Psoas muscle (tissue), 8 donors: ENCODE measurements at places on chromosomes 13 and 19. TPM values are rescaled to one million over a fixed set of nuclear protein-coding genes. Genes with fewer than 3 reads are reported as not detected.

GRCh38 chr19:42368360-42368759, 21.7 kb downstream of the CNFN start:
- H3K36me3 ChIP-seq = no peaks in the 10 kb centered on the region
- H3K4me1 ChIP-seq = peaks cover 20% of the 10 kb centered on the region

- H3K4me1 ChIP-seq = peaks cover 86% of the 10 kb centered on the region
- no peak overlapping the region for H3K4me3 ChIP-seq
- DNase-seq = no peak
- no peaks in the 10 kb centered on the region for H3K27me3 ChIP-seq
Observed at GRCh38 chr19:15317392-15318071, 14.8 kb downstream of the BRD4 start.

GRCh38 chr13:53631511-53631910, 602.9 kb downstream of the OLFM4 start:
- no peak for DNase-seq
- no peaks in the 10 kb centered on the region for H3K27me3 ChIP-seq
- no peaks in the 10 kb centered on the region for H3K36me3 ChIP-seq
- H3K4me1 ChIP-seq = no peaks in the 10 kb centered on the region

GRCh38 chr13:29936051-29936813, 85.8 kb upstream of the UBL3 start:
- H3K4me3 ChIP-seq = no peak overlapping the region
- H3K36me3 ChIP-seq = no peaks in the 10 kb centered on the region
- DNase-seq = no peak
- H3K27ac ChIP-seq = no peak overlapping the region
- no peaks in the 10 kb centered on the region for H3K27me3 ChIP-seq
- no peaks in the 10 kb centered on the region for H3K4me1 ChIP-seq

GRCh38 chr13:109569958-109570711, 216.2 kb downstream of the IRS2 start:
- no peaks in the 10 kb centered on the region for H3K36me3 ChIP-seq
- H3K27ac ChIP-seq = no peak overlapping the region
- no peak overlapping the region for H3K4me3 ChIP-seq
- H3K27me3 ChIP-seq = no peaks in the 10 kb centered on the region

DNA sequence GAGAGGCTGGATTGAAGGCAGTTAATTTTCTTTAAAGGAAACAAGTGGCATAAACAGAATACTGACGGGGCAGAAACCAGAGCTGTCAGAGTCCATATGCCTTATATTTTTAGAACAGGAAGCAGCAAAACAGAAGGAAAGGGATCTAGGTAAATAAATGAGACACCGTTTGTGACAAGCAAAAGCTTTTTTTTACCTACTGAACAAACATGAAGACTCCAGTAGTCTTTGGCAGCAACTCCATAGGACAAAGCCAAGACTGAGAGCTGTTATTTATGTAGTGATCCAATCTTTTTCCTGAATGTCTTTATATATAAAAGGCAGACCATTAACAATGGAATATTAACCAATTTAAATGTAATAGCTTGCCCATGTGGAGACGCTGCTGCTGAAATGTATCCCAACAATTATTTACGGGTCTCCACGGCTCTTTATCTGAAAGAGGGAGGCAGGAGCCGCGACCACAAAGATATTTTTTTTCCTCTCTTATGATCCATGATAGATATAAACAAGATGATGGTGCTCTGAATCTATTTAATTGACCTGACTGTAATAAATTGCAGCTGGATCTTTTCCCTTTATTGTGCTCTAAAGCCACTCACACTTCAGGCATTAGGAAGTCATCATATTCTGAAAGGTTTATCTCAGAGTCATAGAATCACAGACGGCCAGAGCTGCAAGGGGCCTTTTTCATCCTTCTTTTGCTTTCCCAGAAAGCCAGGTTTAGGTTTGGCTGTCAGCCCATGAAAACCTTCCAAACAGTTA, 687.8 kb downstream of the EFNB2 start:
- DNase-seq = no peak
- no peak overlapping the region for H3K4me3 ChIP-seq
- H3K36me3 ChIP-seq = no peaks in the 10 kb centered on the region

GRCh38 chr19:55304980-55305379, 20.2 kb downstream of the TMEM150B start:
- H3K27ac ChIP-seq = no peak overlapping the region
- no peaks in the 10 kb centered on the region for H3K27me3 ChIP-seq
- no peak for DNase-seq
- H3K4me3 ChIP-seq = no peak overlapping the region

- no peak for DNase-seq
- H3K27me3 ChIP-seq = no peaks in the 10 kb centered on the region
- H3K36me3 ChIP-seq = no peaks in the 10 kb centered on the region
- no peak overlapping the region for H3K4me3 ChIP-seq
- H3K27ac ChIP-seq = no peak overlapping the region
- H3K4me1 ChIP-seq = peaks cover 9% of the 10 kb centered on the region
Observed at GRCh38 chr13:46844431-46844830, 47.5 kb upstream of the ESD start.

DNA sequence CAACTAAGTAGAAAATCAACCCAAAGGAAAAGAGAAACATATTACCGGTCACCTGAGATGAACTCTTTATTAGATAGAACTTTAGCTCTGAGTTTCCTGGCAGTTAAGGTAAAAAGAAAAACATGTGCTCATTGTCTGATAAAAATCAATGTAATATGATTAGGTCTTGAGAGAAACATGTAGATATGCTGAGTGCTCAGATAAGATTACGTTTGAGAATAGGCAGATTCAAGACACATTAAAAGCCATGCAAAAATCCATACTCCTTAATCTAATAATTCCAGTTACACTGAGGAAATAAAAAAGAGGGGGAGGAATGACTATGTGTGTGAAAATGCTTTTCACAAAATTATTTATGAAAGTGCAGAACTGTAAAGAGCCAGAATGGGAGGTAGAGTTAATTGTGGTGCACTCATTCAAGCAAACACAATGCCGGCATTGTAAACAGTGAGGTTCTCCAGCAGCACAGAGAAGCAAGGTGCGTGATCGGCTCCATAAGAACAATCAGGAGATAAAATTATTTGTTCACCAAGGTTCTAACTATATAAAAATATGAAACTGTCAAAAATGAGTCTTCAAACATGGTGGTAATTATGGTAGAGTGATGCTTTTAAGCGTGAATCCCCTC, 88.8 kb downstream of the MBNL2 start:
- H3K4me1 ChIP-seq = peaks cover 79% of the 10 kb centered on the region
- DNase-seq = no peak
- no peaks in the 10 kb centered on the region for H3K27me3 ChIP-seq
- H3K4me3 ChIP-seq = no peak overlapping the region
- H3K36me3 ChIP-seq = no peaks in the 10 kb centered on the region

GRCh38 chr19:50739914-50740426, 16.8 kb downstream of the CLEC11A start:
- no peaks in the 10 kb centered on the region for H3K4me1 ChIP-seq
- no peaks in the 10 kb centered on the region for H3K36me3 ChIP-seq
- no peak for DNase-seq

DNA sequence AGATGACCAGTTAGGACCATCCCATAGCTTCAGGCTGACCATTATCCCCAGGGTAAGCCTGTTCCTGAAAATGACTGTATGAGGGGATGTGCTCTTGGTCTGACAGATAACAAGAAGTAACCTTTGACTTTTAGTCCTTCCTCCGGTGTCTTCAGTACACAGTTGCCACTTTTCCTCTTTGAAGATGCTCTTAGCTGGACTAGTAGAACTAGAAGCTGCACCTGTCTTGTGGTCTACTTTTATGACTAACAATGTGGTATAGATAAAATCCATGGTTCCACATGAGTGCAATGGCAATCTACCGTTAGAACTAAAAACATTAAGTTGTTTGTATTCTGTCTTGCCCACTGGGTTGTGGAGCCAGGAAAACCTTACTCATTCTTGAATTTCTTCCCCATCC, 5.9 kb upstream of the RUBCNL start:
- no peaks in the 10 kb centered on the region for H3K27me3 ChIP-seq
- H3K4me3 ChIP-seq = no peak overlapping the region
- H3K36me3 ChIP-seq = no peaks in the 10 kb centered on the region
- DNase-seq = no peak
- H3K27ac ChIP-seq = no peak overlapping the region
- no peaks in the 10 kb centered on the region for H3K4me1 ChIP-seq

DNA sequence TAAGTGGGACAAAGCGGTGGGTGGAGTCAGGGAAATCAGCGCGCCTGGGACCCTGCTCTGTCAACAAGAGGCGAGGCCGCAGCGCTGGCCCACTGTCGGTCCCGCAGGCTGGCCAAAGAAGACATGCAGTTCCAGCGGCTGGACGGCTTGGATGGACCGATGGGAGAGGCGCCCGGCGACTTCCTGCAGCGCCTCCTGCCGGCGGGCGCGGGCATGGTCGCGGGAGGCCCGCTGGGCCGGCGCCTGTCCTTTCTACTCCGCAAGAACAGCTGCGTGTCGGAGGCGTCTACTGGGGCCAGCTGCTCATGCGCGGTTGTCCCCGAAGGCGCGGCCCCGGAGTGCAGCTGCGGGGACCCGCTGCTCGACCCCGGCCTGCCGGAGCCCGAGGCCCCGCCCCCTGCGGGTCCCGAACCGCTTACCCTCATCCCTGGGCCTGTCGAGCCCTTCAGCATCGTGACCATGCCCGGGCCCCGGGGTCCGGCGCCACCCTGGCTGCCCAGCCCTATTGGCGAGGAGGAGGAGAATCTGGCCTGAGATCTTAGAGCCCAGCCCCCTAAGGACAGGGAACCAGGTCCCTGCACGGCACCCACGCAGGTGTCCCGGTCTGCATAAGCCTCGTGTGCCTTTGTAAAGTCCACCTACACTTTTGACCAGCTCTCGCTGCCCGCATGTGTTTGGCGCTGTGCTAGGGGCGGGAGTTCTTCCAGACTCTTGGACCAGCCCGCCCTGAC, 6.1 kb downstream of the BEST2 start:
- H3K36me3 ChIP-seq = peaks cover 11% of the 10 kb centered on the region
- H3K27me3 ChIP-seq = peaks cover 9% of the 10 kb centered on the region
- no peaks in the 10 kb centered on the region for H3K4me1 ChIP-seq
- peak overlapping the region; percentile 30 for H3K27ac ChIP-seq
- peak overlapping the region; percentile 52 for H3K4me3 ChIP-seq

GRCh38 chr13:76790980-76791819, 95.0 kb downstream of the KCTD12 start:
- no peaks in the 10 kb centered on the region for H3K4me1 ChIP-seq
- H3K36me3 ChIP-seq = no peaks in the 10 kb centered on the region
- no peak overlapping the region for H3K4me3 ChIP-seq

DNA sequence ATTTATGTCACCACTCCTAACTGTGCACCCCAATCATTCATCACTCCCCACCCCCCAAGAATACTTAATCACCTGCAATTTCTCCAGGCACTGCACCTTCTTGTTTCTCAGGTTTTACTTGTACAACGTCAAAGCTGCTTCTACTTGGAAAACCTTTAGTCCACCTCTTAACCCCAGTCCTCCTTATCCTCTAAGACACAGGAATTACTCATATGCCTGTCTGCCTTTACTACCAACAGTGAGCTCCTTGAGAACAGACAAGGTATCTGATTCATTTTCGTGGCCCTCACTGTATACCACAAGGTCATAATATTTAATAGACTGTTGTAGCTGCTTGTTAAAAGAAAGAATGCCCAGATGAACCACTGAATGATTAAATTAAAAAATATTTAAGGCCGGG, 21.0 kb upstream of the NDFIP2 start:
- no peaks in the 10 kb centered on the region for H3K27me3 ChIP-seq
- H3K27ac ChIP-seq = no peak overlapping the region
- no peaks in the 10 kb centered on the region for H3K4me1 ChIP-seq

DNA sequence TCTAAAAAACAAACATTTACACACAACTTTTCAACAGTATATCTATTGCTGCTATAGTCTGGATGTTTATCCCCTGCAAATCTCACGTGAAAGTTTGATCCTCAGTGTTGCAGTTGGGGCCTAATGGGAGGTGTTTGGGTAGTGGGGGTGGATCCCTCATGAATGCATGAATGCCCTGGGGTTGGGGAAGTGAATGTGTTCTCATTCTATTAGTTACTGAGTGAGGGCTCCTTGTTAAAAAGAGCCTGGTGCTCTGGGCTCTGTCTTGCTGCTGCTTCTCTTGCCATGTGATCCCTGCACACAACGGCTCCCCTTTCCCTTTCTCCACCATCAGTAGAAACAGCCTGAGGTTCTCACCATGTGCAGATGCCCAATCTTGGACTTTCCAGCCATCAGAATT, 242.7 kb upstream of the HTR2A start:
- DNase-seq = no peak
- H3K4me3 ChIP-seq = no peak overlapping the region
- no peaks in the 10 kb centered on the region for H3K36me3 ChIP-seq

DNA sequence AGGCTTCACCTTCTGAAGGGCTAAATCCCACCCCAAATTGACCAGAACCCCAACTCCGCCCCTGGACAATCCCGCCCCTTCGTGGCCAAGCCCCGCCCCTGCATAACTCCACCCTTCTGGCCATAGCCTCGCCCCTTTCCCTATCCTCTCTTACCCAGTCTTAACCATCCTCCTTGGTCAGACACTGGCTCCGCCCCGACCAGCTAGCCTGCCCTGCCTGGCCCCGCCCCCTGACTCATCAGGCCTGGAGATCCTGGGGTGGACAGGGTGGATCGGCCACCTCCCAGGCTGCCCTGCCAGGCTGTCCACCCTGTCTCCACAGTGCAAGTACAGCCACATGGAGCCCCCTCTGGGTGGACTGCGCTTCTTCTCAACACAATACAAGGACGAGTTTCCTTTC, 8.0 kb upstream of the ZNF358 start:
- H3K36me3 ChIP-seq = no peaks in the 10 kb centered on the region
- no peaks in the 10 kb centered on the region for H3K27me3 ChIP-seq
- no peak overlapping the region for H3K4me3 ChIP-seq
- H3K27ac ChIP-seq = no peak overlapping the region
- DNase-seq = peak; percentile 87
- H3K4me1 ChIP-seq = peaks cover 5% of the 10 kb centered on the region

- no peak overlapping the region for H3K27ac ChIP-seq
- peaks cover 4% of the 10 kb centered on the region for H3K4me1 ChIP-seq
- no peak overlapping the region for H3K4me3 ChIP-seq
- no peak for DNase-seq
Observed at GRCh38 chr13:45082964-45083363, 37.3 kb upstream of the GTF2F2 start.

- no peaks in the 10 kb centered on the region for H3K27me3 ChIP-seq
- DNase-seq = peak; percentile 49
- peak overlapping the region; percentile 85 for H3K27ac ChIP-seq
- H3K4me1 ChIP-seq = peaks cover 36% of the 10 kb centered on the region
- H3K4me3 ChIP-seq = peak overlapping the region; percentile 90
- H3K36me3 ChIP-seq = no peaks in the 10 kb centered on the region
Observed at GRCh38 chr13:113862191-113862930, 1.5 kb downstream of the GAS6 start.

OLFM4 gene
- 0.10 TPM for total RNA-seq

PRR20D gene
- not detected for total RNA-seq

WDR87 gene
- total RNA-seq = not detected

ENOX1 gene
- 3.2 TPM for total RNA-seq

SIGLEC10 gene
- total RNA-seq = 0.73 TPM

FBN3 gene
- total RNA-seq = not detected

RNF113B gene
- not detected for total RNA-seq

ZNF414 gene
- 19.3 TPM for total RNA-seq

NMRK2 gene
- total RNA-seq = 755 TPM

NFIX gene
- total RNA-seq = 220 TPM
